ENCODE measurements at places on chromosomes 7 and 10.

DNA sequence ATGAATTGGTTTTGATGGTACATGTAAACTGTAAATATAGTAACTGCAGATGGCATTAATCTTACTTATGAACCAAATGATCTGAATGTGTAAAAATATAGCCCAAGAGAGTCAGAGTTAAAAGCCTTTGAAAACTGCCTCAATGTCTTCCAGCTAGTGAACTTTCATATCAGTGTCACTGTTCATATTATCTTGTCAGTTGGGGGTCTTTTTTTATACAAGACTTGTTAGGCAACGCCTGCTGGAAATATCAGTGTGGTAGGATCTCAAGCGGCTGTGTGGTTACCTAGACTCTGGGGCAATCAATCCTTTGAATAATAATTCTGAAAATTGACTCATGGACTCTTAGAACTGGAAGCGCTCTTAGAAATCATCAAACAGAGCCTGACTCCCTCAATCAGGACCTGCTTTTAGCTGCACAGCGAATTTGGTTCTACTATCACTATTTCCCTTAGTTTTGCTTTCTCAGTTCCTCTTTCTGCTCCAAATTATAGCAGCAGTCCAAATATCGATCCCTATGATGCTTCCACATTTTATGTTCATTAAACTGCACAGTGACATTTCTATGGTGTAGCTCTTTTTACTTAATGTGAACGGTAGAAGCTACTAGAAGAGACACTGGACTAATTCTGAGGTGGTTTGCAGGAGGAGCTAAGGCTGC lies 100.1 kb upstream of the COL1A2 start:
- no peak for DNase-seq

GRCh38 chr7:50206453-50207250 lies 97.9 kb upstream of the IKZF1 start:
- DNase-seq, result no peak

DNA sequence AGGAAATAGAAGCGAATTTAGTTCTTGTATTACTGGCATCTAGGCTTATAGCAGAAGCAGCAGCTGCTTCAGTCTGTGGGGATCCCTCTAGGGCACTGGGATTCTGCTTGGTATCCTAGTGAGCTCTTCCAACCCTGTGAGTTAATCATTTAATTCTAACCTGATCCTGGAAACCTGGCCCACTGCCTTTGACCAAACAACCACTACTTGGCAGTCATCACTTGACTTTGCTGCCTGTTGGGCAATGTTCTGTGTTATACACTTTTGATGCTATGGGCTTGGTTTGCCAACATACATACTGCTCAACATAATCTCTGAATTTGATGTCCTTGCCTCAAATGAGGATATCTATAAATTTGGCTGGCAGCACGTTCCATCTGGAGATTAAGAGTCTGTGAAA lies 813.4 kb downstream of the ANKRD7 start:
- no peak for DNase-seq

DNA sequence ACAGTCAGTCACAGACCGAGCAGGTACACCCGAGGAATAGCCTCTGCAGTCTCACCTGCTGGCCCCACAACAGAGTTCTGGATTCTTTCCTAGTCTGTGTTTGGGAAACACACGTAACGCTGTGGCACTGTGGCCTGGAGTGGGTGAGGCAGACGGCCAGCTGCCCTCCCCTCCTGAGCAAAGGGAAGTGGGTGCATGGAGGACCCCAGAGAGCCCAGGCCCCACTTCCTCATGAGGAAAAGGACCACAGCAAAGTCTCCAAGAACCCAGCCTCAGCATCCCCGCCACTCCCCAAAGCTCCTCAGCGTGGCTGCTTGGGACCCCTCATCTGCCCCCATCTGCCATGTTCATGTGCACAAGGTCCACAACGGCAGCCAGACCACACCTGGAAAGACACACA lies 530.2 kb downstream of the PTPRN2 start:
- no peak for DNase-seq

DNA sequence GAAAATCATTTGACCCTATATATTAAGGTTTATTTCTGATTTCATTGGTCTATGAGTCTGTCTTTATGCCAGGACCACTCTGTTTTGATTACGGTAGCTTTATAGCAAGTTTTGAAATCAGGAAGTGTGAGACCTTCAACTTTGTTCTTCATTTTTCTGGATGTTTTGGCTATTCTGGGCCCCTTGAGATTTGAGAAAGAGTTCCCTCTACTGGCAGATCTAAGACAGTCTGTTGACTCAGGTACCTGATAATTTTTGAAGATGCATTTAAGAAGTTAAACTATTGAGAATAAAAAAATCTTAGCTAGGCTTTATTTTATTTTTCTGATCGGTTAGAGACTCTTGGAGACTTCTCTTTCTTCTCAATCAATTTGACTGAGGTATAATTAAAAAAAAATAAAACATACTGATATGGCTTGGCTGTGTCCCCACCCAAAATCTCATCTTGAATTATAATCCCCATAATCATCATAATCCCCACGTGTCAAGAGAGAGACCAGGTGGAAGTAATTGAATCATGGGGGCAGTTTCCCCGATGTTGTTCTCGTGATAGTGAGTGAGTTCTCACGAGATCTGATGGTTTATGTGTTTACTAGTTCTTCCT lies 209.2 kb downstream of the SNX10 start:
- no peak for DNase-seq

GRCh38 chr10:132113766-132114365 lies 48.1 kb downstream of the JAKMIP3 start:
- no peak for DNase-seq

DNA sequence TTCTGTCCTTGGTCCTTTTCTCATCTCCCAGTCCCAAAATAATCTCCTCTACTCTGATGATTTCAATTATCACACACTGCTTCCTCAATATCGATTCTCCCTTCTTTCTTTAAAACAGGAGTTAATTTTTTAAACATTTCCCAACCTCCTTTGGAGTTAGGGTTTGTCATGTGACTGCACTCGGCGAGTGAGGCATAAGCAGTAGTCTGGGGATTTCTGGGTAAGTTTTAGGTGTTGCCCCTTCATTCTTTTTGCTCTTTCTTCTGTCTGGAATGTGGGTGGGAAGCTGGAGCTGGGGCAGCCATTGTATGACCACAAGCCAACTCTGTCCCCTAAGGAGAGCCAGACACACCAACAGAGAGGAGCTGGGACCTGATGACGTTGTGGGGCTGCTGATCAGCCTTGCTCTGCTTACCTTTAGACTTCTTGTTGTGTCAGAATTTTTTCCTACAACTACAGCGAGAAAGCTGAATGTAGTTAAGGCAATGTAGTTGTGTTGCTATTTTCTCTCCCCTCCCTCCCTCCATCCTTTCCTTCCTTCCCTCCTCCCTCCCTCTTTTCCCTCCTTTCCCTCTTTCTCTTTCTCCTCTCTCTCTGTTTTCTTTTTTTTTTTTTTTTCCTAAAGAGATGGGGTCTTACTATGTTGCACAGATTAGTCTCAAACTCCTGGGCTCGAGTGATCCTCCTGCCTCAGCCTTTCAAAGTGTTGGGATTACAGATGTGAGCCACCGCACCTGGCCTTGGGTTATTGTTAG lies 6.5 kb upstream of the TSPAN14 start:
- no peak for DNase-seq

- no peak for DNase-seq
These were observed 103.9 kb downstream of the LRRC18 start for GRCh38 chr10:48835781-48836180.

GRCh38 chr10:3045471-3046209 lies 21.7 kb upstream of the PFKP start:
- no peak for DNase-seq

GRCh38 chr10:115129752-115130151 lies 36.6 kb downstream of the ATRNL1 start:
- no peak for DNase-seq

DNA sequence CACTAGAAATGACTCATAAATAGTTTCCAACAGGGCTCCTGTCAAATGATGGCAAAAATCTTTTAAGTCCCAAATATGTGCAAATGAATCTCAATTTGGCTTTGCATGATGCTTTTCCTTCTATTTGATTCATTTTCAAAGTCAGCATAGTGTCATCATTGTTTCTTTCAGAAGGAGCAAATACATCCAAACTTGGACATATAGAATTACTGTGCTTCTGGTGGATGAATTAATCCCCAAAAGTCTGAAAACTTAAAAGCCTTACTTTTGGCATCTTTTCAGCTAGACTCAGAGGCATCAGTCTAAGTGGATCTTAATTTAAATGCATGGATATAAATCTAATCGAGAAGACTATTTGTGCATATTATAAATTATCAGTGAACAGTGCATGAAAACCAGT lies 578.1 kb upstream of the FZD8 start:
- DNase-seq, result no peak

GRCh38 chr10:128466831-128467371 lies 340.7 kb upstream of the MKI67 start:
- no peak for DNase-seq

DNA sequence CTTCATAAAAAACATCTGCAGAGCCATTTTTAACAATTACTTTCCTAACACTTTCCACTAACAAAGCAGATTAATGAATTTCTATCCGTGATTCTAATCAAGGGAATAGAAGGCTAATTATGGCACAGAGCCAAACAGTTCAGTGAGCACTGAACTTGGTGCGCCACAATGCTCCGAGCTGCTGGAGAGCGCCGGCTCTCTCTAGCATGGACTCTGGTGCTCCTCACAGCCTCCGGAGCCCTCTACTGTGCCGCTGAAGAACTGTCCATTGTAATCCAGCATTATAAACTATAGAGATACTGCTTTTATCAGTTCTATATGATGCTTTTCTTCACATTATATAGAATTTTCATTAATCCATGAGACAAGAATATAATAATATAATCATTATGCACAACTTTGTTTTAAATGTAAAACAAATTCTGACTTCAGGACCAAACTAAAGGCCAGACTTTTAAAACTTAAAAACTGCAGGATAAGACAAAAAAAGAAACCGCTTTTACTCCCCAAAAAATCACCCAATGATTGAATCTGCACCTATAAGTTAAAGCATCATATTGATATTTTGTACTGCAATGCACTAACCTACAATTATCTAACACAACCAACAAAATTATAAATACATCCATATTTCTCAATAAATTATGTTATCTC lies 123.6 kb downstream of the RNF32 start:
- peak; percentile 73 for DNase-seq

- no peak for DNase-seq
These were observed 343.4 kb downstream of the PRPF18 start for GRCh38 chr10:13930120-13930519.

GRCh38 chr7:24025094-24025493 lies 258.9 kb upstream of the NPY start:
- no peak for DNase-seq

DNA sequence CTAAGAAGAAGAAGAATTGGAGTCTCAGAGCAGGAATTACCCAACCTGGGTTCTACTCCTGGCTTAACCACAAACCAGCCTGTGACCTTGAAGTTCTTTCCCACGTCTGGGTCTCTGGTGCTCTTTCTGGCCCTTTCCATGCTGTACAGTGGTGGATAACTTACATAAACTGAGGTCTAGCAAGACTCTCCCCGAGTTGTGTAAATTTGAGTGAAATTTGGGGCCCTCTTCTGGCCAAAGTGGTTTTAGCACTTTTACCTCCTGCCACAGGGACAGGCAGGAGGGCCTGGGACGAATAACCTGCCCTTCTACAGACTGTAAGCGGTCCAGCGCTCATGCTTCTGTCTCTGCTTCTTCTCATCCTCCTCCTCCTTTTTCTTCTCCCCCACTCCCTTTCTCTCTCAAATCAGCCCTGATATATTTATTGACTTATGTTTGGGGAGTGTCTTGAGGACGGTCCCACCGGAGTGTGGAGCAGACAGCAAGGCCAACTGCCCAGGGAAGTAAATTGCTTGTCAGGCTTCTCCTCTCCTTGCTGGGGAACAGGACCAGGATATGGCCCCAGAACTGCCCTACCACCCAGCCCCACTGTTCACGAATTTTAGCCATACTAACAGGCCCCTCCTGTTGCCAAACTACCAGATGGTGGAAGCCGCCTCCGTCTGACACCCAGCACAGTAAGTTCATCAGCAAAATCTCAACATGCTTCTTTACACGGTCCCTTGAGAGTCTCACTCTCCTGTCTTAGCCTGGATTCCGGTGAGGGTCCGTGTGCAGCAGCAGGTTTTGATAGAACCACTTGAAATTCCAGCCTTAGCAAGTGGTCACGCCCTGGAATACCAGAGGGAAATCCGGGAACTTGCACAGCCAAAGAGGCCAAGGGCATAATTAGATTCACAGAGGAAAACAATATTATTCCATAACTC lies 4.0 kb upstream of the SH3PXD2A start:
- DNase-seq, result peak; percentile 21

GRCh38 chr7:69192134-69192533 lies 406.1 kb upstream of the AUTS2 start:
- DNase-seq, result no peak

GRCh38 chr10:44662051-44662450 lies 249.1 kb upstream of the TMEM72 start:
- DNase-seq, result no peak

- peak; percentile 63 for DNase-seq
These were observed 7.6 kb upstream of the GRID2IP start for GRCh38 chr7:6558837-6559236.

GRCh38 chr7:137925754-137926153 lies 76.1 kb downstream of the CREB3L2 start:
- DNase-seq, result no peak

- DNase-seq, result no peak
These were observed 116.9 kb upstream of the KLF14 start for GRCh38 chr7:130850956-130851355.

- DNase-seq, result no peak
These were observed 80.8 kb upstream of the PRSS1 start for GRCh38 chr7:142668495-142668894.
